ENCODE measurements at places on chromosomes 12 and 14.

DNA sequence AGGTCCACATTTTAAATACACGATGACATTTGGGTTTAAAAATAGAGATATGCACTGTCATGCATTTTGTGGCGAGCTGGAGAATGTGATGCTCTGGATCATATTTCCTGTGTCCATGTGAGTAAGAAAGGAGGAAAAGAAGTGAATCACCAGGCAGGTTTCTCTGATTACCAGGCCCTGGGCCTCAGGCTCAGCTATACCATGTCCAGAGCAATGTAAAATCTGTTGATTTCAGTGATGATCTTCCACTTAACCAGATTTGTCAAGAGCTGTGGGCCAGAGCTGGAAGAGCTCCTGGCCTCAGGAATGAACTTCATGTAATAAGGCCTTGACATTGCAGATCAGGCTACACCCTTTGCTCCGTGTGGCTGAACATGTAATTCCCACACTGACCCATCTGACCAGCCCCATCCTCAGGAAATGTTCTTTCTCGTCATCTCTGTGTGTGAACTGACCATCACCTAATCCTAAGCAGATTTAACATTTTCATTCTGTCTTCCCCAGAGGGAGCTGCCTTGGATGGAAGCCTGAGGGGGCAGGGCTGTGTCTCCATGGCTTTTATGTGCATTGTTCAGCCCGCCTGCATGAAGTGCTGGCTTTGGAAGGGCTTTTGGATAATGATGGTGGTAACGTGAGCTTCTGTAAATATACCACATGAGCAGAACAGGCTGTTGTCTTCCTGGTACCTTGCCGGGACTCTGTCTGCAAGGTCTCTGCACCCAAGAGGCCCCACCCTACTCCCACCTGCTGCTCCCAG, 54.5 kb downstream of the CRACR2A start:
- DNase-seq: no peak

- DNase-seq: no peak
Measured at GRCh38 chr14:63940387-63940786, 87.6 kb downstream of the SYNE2 start.

DNA sequence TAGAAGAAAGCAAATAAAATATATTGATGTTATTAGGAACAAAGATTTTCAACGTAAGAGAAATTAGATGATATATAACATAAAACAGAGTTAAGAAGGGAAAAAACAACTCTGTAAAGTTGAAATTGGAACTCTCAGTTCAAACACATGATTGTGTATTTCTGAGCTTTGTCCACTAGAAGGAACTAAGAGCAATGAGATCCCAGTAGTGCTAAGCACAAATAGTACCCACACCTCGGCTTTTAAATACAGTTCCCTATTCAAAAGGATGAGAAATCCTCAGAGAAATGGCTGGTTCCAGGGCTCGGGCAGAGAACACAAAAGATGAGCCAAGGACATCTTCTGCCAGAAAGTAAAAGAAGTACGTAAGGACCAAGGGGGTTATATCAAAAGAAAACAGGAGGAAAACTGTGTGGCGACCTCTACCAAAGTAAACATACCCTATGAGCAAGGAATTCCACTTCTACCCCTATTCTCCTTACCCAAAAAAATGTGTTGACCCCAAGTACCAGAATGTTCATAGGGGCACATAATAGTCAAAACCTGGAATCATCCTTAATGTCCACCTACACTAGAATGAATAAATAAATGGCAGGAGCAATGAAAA, 96.6 kb downstream of the SPTSSA start:
- DNase-seq: no peak

GRCh38 chr14:71654810-71655209, 277.4 kb upstream of the RGS6 start:
- no peak for DNase-seq

GRCh38 chr14:49134940-49135339, 451.2 kb downstream of the RPS29 start:
- no peak for DNase-seq

DNA sequence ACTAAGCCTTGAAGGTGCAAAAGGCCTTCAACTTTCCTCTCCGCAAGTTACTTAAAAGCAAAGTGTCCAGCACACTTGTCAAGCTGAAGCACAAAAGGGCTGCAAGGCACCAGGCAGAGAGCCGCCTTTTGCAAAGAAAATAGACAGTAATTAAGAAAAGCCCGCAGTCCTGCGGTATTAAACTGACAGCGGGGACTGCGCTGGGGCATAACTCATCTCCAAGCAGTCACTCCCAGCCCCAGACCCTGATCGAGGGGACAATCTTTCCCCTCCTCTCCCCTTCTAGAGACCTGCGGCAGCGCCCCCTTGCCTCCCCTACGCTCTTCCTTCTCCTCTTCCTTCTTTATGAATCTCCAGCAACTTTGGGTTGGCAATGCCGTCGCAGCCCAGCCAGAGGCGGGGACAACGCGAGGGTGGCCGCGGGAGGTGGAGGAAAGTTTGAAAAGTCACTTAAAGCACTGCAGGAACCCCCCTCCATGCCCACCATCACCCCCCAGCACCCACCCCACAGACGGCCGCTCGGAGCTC, 200.9 kb upstream of the CAND1 start:
- DNase-seq: no peak
